ENCODE measurements at places on chromosomes 3 and 15.

DNA sequence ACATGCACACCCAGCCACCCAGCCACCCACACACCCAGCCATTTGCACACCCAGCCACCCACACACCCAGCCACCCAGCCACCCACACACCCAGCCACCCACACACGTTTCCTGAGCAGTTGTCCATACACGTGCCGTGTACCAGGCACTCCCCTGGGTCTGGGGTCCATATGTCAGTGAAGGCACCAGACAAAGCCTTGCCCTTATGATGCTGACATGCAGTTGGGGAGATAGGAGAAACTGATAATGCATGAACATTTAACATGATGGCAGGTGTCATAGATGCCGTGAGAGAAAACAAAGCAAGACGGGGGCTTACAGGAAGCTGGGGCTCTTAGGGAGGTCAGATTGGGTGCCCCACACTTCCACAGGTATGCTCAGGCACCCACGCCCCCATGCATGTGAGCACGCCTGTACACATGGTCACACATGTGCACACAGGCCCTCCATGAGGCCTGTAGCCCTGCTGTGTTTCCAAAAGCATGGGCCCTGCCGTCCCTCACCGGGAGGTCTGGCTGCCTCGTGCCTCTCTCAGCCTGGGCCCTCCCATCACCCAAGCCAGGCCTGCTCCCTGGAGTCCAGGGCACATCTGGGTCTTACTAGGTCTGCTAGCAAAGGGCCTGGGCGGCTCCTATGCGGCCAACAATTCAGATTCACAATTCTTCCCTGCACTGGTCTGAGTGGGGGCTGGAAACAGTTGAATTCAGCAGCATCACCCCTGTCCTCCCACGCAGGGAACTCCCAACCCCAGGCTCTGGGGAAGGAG lies 3.6 kb upstream of the DNAJB8 start:
- no peak for DNase-seq

GRCh38 chr3:64138046-64138445 lies 87.2 kb downstream of the PRICKLE2 start:
- no peak for DNase-seq

- DNase-seq = no peak
Observed at GRCh38 chr3:38990621-38991020, 61.1 kb downstream of the SCN11A start.

DNA sequence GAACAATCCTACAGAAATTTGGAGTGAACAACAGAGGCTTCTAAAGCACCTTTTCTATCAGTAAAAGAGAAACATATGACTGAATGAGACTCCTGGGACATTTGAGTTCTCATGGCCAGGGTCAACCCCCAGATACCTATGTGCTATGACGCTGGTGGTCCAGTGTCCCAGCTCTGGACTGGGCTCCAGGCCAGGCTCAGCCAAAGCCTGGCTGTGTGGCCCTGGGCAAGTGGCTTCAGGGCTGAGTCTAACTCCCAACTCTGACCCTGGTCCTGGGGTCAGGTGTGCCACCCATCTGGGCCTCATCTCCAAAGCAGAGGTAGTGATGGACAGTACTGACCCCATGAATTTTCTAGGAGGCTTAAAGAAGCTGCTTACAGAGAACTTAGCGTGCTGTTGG lies 147.8 kb downstream of the FBLN2 start:
- DNase-seq = no peak

- DNase-seq = no peak
Observed at GRCh38 chr3:174243171-174243570, 616.0 kb upstream of the NAALADL2 start.

DNA sequence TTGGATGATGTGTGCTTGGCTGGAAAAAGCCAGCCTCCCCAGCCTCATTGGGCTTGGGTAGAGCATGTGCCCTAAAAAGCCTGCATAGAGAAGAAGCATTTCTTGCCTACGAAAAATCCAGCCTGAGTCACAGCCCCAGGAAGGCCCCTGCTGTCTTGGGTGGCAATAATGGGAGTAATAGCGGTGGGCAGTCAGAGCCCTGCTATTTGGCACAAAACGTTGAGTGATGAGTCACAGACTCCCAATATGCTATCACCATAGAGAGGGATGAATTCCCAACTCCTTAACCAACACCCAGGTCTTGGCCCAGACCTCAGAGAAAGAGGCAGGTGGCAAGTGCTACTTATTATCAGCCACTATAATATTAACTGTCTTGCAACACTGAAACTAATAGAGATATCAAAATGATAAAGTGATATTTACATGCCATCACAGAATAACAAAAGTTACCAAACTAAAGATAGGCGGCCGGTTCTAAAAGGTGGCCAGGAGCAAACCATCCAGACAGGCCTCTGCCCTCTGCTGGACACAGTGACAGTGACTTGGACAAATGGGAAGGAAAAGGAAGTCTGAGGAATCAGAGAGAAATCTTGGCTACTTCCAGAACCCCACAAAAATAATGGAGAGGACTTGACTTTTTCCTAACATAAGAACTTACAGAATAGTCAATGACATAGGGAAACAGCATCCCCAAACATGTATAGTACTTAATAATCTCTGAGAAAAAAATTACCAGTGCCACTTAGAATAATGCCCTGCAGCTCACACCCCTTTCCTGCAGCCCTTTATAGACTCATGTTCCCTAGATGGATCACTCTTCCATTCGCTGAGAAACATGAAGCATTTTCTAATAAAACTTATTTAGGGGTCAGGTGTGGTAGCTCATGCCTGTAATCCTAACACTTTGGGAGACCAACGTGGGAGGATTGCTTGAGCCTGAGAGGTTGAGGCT lies 51.9 kb upstream of the MUC13 start:
- no peak for DNase-seq

GRCh38 chr3:72043204-72044133 lies 258.5 kb upstream of the PROK2 start:
- DNase-seq = no peak

DNA sequence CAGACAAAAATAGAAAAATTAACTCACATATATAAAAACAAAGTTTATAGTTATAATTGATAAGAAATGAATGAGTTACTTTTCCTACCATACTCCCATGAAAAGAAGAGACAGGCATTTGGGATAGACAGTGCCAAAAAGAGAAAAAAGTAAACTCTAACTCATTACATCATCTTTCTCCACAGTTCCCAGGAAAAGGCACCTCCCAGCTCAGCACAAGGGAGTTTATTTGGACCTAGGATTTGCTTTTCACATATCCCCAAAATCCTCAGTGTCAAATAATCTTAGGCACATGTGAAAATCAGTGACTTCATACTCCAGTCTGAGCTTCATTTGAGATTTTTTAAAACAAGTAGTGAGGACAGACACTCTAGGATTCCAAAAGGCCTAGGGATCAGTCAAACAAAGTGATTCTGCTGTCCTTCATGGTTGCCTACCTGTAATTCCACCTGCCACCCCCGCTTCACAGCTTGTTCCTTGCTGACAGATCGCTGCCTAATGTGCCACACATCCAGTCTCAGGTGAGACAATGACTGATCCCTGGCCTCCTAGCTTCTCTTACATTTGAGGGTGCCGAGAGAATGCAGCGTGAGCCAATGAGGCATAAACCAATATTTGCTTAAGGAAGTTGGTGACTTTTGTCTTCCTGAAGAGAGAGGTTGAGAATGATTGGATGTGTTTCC lies 573.7 kb downstream of the TBL1XR1 start:
- DNase-seq = no peak

DNA sequence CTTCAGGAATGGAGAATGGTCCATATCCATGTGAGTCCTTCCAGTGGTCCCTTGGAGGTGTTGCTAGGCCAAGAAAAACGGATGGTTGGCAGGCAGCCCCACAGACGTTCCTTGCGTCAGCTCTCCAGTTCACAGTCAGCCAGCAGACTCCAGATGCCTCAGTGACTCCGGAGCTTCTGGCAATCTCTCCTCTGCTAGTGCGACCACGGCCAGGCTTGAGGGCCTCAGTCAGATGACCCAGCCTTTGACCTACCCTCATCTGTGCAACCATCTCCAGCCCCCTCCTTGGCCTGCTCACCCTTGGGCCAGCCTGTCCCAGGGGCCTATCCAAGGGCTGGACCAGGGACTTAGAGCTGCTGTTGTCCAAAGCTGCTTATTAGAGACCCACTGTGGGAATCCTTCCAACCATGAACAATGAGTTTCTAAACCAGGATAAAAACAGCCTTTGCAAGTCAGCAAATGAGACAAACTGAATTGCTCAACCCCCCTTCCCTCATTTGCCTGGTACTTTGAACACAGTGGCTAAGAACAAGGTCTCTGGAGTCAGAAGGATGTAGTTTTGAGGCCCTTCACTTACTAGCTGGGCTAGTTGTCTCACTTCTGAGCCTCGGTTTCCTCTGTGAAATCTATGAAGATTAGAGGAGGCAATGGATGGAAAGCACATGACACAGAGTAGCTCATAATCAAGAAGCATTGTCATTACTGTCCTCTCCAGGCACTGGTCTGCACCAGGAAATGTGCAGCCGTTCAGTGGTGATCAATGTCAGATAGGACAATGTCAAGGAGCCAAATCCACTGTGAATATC lies 44.8 kb downstream of the ANP32A start:
- DNase-seq = no peak

- no peak for DNase-seq
Observed at GRCh38 chr3:108966773-108967172, 13.1 kb upstream of the GUCA1C start.

DNA sequence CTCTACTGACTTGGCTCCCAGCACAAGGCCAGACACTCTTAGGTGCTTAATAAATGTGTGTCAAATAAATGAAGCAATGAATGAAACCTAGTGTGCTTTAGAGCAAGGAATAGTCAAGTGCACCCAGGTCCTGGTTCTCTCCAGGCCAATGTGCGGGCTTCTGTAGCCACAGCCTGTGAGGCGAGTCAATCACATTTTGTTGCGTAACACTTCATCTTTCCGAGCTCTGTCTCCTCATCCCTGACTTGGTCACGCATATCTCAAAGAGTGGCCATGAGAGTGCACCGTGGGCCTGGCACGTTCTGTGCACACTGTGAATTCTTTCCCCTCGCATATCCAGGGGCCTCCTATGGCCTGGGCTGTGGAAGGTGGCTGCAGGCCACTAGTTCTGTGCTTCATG lies 11.4 kb upstream of the SH3GL3 start:
- DNase-seq = no peak

DNA sequence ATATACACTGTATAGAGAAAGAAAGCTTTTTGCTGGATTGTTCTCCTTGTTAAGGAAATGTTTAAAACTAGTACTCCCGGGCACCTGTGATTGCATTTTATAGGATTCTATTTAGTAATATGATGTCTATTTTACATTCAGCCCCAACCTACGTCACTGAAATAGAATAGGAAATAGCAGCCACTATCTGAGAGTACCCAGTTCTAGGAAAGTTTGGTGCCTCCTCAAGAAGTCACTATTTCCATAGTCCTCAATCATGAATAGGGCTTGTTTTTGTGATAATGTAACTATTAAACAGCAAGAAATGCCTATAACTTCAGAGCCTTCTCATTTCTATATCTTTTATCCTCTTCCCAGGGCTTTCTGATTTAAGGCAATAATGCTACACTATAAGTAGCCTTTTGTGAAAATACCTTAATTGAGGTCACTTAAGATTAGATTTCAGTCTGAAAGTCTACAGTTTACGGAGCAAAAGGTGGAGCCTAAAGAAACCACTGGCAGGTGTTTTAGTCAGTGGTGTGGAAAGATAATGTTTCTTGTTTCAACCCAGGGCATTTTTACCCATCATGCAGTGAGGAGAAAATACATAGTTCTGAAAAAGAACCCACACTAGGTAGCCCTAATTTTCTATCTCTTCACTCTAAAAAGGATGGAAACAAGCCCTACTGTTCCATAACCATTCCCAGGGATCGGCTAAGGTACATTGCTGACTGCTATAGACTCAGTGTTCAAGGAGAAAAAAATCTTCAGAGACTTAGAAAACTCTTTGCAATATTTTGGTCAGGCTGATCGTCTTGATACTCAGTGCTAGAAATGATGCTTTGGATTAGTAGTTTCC lies 38.7 kb downstream of the TIGIT start:
- DNase-seq = no peak

- no peak for DNase-seq
Observed at GRCh38 chr3:1734494-1735122, 364.1 kb upstream of the CNTN4 start.

- no peak for DNase-seq
Observed at GRCh38 chr15:69305204-69305931, 6.7 kb downstream of the PAQR5 start.

DNA sequence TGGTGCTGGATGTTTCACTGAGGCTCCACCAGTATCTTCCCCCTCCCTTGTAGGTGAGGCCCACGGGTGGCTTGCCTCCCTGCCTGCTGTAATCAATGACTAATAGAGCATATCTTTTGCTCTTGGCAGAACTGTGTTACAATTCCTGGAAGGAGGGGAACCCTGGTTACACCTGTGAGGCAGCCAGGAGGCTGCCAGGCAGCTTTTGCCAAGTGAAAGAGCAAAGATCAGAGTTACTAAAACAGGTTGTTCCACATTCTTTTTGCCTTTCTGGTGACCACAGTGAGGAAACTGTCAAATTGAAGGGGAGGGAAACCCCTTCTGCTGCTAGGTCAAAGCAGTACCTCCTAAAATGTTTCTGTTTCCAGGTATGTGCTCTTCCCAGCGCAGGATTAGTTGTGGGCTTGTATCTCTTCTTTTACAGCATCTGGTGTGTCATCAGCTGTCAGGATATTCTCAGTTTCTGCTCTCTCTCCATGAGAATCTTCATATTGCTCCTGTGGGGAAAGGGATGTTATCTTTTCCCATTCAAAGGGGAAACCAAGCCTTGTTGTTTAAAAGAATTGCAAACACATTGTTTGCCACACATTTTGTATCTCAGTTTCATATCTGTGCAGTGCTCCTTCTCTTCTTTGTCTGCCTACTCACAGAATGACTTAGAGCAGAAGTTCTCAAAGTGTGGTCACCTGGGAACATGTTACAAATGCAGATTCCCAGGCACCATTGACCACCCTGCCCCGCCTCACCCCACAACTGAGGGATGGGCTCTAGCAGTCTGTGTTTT lies 137.4 kb upstream of the UMPS start:
- DNase-seq = no peak

- no peak for DNase-seq
Observed at GRCh38 chr15:41669701-41670100, 9.5 kb downstream of the MGA start.

DNA sequence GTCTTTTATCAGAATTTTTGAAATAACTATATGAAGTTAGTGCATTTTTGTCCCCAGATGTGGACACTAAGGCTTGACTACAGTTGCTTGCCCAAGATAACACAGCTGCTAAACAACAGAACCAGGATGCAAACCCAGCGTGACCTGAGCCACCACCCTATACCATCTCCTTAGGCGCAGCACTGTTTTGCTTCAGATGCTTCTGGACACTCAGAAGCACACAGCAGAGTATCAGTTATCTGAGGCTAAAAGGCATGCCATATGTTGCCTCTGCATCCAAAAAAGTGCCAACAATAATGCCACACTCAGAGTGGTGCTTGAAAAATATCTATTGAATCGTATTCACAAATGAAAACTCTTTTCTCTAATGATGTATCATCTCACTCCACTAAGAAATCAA lies 24.5 kb downstream of the KCNMB2 start:
- DNase-seq = no peak

GRCh38 chr3:120450600-120451271 lies at the start of gene FSTL1:
TSS of gene FSTL1 (minus strand) at chr3:120450992. CDS start at chr3:120450746, 246 bp downstream.
- DNase-seq = no peak

All from stimulated activated CD8-positive, alpha-beta memory T cell treated with anti-CD3 and anti-CD28 coated beads, Interleukin-15, amount 100 ng/mL, for 4 hours (primary cell).